ENCODE measurements at places on chromosomes 12 and 14. TPM values are rescaled to one million over a fixed set of nuclear protein-coding genes. Genes with fewer than 3 reads are reported as not detected.

The GSC gene
- total RNA-seq = 0.97 TPM

The GOLT1B gene
- total RNA-seq = 41.7 TPM

DNA sequence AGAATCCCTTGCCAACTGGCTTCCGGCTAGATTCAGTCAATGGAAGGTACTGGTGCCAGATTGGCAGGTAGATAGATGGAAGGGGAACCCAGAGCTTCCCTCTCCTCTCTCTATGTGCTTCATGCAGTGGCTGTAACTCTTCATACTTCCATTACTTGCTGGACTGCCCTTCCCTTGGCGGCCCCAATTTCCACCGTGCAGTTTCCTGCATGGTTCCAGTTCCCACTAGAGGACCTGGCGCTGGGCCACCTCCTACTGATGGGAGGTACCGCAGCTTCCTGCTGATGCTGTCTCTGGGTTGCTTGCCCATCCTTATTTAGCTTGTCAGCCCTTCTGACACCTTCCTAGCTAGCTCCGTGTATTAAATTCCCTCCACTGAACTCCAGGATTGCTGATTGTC, 226.4 kb downstream of the ANO2 start:
- H3K36me3 ChIP-seq = no peaks in the 10 kb centered on the region
- no peak overlapping the region for H3K27ac ChIP-seq
- H3K27me3 ChIP-seq = no peaks in the 10 kb centered on the region
- no peak overlapping the region for H3K4me3 ChIP-seq
- H3K4me1 ChIP-seq = no peaks in the 10 kb centered on the region

The PPP1R36 gene
- 0.42 TPM for total RNA-seq

DNA sequence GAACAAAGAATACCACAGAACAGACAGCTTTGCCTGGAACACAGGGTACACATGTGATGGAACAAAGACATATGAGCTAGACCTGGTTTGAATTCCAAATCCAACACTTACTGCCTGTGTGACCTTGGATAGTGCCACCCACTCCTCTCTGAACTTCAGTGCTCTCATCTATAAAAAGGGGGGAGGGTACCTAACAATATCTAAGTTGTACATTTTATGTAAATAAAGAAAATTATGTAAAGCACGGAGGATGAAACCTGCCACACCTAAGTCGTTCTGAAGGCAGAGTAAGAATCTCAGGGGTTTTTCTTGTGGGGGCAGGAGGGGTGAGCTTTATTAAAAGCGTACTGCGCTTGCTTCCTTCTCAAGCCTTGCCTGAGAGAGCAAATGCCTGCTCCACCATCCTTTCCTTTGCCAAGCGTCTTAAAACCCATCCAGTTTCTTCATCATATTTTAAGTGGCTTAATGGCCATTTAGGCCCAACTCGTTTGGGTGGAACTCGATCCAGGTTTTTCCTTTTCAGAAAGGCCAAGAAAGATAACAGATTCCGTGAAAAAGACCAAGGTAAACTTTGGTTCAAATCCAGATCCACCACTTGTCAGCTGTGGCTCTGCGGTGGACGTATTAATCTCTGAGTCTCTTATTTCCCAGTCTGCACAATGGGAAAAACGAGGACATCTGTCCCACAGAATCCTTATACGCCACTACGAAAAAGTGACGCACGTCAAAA, 946 bp downstream of the DDX24 start:
- peaks cover 16% of the 10 kb centered on the region for H3K4me1 ChIP-seq
- peaks cover 18% of the 10 kb centered on the region for H3K36me3 ChIP-seq
- no peak overlapping the region for H3K27ac ChIP-seq
- no peak for DNase-seq
- H3K4me3 ChIP-seq = peak overlapping the region; percentile 99

The LIN7A gene
- total RNA-seq = 6.2 TPM

GRCh38 chr12:96698965-96699364, 208.1 kb upstream of the NEDD1 start:
- H3K4me3 ChIP-seq = no peak overlapping the region
- H3K36me3 ChIP-seq = no peaks in the 10 kb centered on the region
- H3K27me3 ChIP-seq = no peaks in the 10 kb centered on the region
- H3K27ac ChIP-seq = no peak overlapping the region
- DNase-seq = peak; percentile 2

The KRT2 gene
- not detected for total RNA-seq

- H3K36me3 ChIP-seq = no peaks in the 10 kb centered on the region
- H3K4me1 ChIP-seq = no peaks in the 10 kb centered on the region
- no peaks in the 10 kb centered on the region for H3K27me3 ChIP-seq
- H3K4me3 ChIP-seq = no peak overlapping the region
- no peak overlapping the region for H3K27ac ChIP-seq
Observed at GRCh38 chr14:32998433-32998832, 59.8 kb downstream of the NPAS3 start.

The ZDHHC17 gene
- 43.5 TPM for total RNA-seq

DNA sequence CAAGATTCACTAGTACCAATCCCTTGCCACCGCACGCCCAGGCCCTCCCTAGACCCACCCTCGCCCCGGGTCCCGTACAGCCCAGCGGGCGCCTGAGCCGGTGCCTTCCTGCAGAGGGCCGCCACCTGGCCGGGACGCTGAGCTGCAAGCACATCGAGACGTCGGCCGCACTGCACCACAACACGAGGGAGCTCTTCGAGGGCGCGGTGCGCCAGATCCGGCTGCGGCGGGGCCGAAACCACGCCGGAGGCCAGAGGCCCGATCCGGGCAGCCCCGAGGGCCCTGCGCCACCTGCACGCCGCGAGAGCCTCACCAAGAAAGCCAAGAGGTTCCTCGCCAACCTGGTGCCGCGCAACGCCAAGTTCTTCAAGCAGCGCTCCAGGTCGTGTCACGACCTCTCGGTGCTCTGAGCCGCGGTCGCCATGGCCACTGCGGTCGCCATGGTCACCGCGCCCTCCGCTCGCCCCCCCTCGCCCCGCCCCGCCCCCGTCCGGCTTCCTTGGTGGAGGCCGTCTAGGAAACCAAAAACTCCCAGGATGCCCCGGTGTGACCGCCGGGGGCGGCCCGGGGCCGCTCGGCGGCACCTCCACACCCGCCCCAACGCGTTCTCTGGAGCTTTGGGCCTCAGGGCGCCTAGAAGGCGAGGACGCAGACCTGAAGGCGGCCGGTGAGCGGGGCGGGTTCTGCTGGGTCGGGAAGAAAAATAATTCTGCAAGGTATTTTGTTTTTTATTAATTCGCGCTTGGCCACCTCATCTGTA, 3.7 kb downstream of the REM2 start:
- H3K27me3 ChIP-seq = peaks cover 17% of the 10 kb centered on the region
- DNase-seq = peak; percentile 88
- H3K4me1 ChIP-seq = peaks cover 27% of the 10 kb centered on the region
- peak overlapping the region; percentile 71 for H3K27ac ChIP-seq

The TMX1 gene
- total RNA-seq = 123 TPM

- no peak for DNase-seq
- H3K4me1 ChIP-seq = no peaks in the 10 kb centered on the region
- no peak overlapping the region for H3K27ac ChIP-seq
- H3K36me3 ChIP-seq = no peaks in the 10 kb centered on the region
Observed at GRCh38 chr12:105555556-105556295, 225.2 kb downstream of the C12orf75 start.

The VWF gene
- total RNA-seq = 0.31 TPM

The FGD4 gene
- 54.3 TPM for total RNA-seq
